B cell (primary cell): ENCODE measurements at places on chromosomes 1 and 21. TPM values are rescaled to one million over a fixed set of nuclear protein-coding genes. Genes with fewer than 3 reads are reported as not detected.

DNA sequence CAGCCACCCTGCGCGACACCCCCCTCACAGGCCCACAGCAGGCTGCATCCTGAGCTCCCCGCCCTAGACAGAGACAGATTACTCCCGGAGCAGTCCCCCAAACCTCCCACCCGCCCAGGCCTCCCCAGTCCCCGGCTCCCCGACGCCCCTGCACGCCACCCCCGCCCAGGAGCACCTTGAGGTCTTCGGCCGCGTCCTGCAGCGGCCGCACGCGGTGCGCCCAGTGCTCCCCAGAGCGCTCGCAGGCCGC lies 731 bp downstream of the TRIM11 start:
- no peak for DNase-seq

The C2CD4D gene
- polyA plus RNA-seq: 0.07 TPM in 2 replicates

DNA sequence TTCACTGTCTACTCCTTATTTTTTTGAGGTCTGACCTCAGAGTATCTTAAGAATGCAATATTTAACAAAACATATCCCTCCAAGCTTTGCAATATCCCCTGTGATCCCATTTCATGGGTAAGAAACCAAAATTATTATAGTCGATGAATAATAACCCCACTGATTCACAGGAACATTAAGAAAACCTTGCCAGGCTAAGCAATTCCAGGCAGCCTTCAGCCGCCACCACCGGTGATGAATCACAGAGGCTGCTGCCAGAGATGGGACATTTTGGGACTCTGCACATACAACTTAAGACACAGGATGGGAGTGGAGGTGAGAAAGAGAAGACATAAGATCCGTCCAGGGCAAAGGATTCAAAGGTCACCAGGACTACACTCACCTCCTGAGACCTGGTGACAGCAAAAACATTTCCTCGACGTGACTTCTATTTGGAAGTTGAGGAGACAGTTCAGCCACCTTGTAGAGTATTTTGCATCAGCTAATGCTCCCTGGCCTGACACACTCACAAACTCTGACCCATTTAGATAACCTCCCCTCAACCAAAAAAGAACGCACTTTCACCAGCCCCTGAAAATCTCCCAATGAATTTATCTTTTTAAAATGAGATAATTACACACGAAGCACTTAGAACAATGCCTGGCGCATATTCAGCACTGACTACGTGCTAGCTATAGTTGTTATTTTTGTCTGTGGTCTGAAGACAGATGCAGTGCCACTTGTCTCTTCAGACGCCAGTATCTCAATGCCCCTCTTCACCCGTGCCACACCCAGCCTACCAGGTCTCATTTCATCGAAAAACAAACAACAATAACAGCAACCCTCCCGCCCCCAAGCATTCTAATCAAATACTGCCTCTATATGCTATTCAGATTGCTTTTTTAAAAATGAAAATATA lies 17.8 kb upstream of the OVAAL start:
- DNase-seq: no peak

DNA sequence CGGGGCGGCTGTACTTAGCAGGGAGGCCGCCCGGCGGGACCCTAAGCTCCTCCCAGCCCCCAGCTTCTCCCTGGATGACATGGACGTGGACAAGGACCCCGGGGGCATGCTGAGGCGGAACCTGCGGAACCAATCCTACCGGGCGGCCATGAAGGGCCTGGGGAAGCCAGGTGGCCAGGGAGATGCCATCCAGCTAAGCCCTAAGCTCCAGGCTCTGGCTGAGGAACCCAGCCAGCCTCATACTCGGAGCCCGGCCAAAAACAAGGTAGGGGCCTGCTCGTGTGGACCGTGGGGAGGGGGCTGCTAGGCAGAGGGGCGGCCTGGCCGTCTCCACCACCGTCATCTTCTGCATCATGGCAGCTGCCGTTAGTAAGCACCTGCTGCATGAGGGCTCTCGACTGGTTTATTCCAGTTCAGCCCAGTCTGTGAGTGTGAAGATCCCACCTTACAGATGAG lies 9.0 kb downstream of the ARHGEF16 start:
- DNase-seq: no peak
